Suprapubic skin (tissue), 4 donors: ENCODE measurements at places on chromosomes 7 and 10.

DNA sequence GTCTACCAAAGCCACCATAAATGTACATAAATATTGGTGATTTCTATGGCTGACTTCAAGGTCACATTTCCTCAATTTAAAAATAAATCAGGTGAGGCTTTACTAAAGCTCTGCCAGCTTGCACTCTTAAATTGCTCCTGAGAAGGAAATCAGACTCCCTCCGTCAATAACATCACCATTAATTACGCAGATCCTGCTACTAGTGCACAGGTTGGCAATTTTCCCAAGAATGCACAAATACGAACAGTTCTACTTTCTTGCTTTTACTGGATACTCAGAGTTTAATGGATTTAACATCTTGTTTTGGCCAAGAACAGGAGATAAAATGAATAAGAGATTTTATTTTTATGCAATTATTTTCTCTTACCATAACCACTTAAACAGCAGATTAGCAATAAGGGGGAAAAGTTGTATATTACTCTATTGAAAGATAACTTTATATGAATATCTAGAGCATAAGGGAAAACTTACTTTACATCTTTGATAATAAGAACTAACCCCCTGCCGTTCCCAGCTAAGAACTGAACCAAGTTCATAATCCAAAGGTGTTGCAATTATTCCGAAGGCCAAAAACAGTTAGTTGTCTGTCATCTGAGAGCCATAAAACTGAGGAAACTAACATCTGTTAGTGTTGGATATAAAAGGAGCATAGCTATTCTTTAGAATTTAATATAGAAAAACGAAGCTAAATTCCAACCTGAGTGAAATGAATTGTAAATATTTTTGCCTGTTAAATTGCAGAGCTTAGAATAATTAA is 140.5 kb downstream of the TWIST1 start:
- peaks cover 18% of the 10 kb centered on the region for H3K4me1 ChIP-seq
- no peak overlapping the region for H3K4me3 ChIP-seq
- no peaks in the 10 kb centered on the region for H3K36me3 ChIP-seq
- H3K27ac ChIP-seq = peak overlapping the region; percentile 42

GRCh38 chr7:9217204-9217603 is 783.8 kb downstream of the NXPH1 start:
- no peaks in the 10 kb centered on the region for H3K27me3 ChIP-seq
- no peaks in the 10 kb centered on the region for H3K36me3 ChIP-seq
- no peak overlapping the region for H3K4me3 ChIP-seq
- no peak for DNase-seq
- H3K4me1 ChIP-seq = no peaks in the 10 kb centered on the region

- H3K36me3 ChIP-seq = no peaks in the 10 kb centered on the region
- DNase-seq = no peak
- H3K27me3 ChIP-seq = no peaks in the 10 kb centered on the region
- H3K27ac ChIP-seq = no peak overlapping the region
- H3K4me1 ChIP-seq = peaks cover 48% of the 10 kb centered on the region
- H3K4me3 ChIP-seq = no peak overlapping the region
These were observed 54.8 kb downstream of the AUTS2 start for GRCh38 chr7:69652947-69653701.

DNA sequence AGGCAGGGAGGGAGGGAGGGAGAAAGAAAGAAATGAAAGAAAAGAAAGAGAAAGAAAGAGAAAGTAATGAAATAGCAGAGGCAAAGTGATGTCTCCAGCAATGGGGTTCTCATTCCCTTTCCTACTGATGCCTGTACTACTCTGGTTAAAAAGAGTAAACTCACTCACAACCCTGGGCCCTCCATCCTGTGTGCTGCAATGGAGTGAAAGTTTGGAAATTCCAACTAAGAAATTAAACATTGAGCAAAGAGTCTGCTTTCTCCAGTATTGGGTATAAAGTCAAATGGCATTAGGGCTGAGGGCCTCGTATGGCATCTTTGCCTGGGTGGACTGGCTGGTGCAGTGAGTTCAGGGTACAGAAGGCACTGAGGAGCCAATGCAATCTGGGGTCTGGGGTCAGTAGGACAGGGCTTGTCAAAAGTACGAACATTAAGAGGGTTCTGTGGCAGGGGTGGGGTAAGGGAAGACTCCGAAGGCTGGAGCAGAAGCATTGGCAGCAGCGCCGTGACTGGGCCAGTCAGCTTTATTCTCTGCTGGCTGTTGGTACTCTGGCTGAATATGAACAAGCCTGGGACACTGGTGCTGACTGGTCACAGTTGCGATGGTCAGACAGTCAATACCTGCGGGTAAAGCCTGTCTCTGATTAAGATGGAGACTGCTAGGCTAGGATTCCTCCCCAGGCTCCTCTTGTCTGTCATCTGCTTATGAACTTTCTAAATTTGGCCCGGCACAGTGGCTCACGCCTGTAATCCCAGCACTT is 24.1 kb upstream of the TNS3 start:
- H3K4me3 ChIP-seq = no peak overlapping the region
- H3K27me3 ChIP-seq = no peaks in the 10 kb centered on the region
- peaks cover 25% of the 10 kb centered on the region for H3K4me1 ChIP-seq
- H3K36me3 ChIP-seq = no peaks in the 10 kb centered on the region

DNA sequence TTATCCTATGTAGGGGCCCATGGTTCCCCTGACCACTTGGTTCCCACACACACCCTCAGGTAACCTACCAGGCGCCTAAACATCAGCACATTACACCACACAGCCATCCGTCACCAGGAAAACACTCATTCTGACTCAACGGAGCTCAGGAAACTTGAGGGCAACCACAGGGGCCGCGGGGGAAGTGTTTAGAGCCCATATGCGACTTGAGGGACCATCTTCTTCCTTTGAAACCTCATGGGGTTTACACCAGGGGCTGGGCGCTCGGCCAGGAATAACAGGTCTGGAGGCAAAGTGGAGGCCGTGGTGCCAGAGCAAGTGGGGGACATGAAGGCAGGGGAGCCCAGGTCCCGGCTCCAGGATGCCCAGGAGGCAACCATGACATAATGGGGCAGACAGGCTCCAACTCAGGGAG is 1.5 kb downstream of the STX1A start:
- no peaks in the 10 kb centered on the region for H3K27me3 ChIP-seq
- no peaks in the 10 kb centered on the region for H3K36me3 ChIP-seq
- DNase-seq = no peak
- H3K4me3 ChIP-seq = peak overlapping the region; percentile 88

GRCh38 chr10:77710759-77711682 is 73.4 kb upstream of the KCNMA1 start:
- H3K4me1 ChIP-seq = peaks cover 4% of the 10 kb centered on the region
- H3K27me3 ChIP-seq = peaks cover 27% of the 10 kb centered on the region
- no peak overlapping the region for H3K27ac ChIP-seq

DNA sequence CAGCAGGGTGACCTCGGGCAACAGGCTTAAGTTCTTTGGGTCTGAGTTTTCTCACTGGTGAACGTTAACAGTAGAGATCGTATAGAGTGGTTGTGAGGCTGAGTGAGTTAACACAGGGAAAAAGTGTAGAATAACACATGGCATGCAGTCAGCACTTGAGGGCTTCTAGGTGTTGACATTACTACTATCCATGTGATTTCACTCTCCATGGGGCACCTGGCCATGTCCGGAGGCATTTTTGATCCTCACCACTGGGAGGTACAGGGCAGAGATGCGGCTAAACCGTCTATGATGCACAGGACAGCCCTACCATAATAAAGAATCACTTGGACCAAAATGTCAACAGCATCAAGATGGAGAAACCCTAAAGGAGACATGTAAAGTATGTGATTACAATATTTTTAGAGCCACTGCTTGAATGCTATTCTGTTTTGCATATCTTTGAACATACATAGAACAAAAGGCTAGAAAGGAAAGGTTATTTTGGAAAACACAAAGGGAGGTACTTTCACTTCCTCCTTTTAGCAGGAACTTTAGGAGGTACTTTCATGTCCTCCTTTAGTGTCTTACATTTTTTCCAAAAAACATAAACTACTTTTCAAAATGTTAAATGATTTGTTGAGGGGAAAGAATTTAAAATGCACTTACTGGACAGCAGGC is 44.3 kb downstream of the NOD1 start:
- no peak overlapping the region for H3K27ac ChIP-seq
- H3K4me3 ChIP-seq = no peak overlapping the region
- no peaks in the 10 kb centered on the region for H3K27me3 ChIP-seq
- DNase-seq = no peak

DNA sequence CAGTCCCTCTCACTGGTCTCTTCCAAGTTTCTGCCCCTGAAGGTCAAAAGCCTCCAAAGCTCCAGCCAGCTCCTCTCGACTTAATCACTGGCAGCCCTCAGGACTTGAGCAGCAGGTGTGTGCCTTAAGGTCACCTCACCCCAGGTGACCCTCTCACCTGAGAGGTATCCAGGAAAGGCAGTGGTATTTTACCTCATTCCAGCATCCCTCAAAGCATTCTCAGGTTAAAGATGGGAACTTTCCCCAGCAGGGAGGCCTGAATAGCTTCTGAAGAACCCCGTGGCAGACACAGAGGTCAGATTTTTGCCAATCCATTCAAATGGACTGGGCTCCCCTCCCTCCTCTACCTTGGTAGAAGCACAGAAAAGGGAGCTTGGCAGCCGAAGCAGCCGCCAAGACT is 148.2 kb downstream of the GFRA1 start:
- peaks cover 6% of the 10 kb centered on the region for H3K4me1 ChIP-seq
- no peaks in the 10 kb centered on the region for H3K27me3 ChIP-seq
- no peak overlapping the region for H3K4me3 ChIP-seq
- no peak for DNase-seq

- no peak overlapping the region for H3K27ac ChIP-seq
- DNase-seq = no peak
- no peak overlapping the region for H3K4me3 ChIP-seq
- H3K27me3 ChIP-seq = no peaks in the 10 kb centered on the region
- H3K36me3 ChIP-seq = no peaks in the 10 kb centered on the region
These were observed 274.8 kb upstream of the TAC1 start for GRCh38 chr7:97457054-97457453.

DNA sequence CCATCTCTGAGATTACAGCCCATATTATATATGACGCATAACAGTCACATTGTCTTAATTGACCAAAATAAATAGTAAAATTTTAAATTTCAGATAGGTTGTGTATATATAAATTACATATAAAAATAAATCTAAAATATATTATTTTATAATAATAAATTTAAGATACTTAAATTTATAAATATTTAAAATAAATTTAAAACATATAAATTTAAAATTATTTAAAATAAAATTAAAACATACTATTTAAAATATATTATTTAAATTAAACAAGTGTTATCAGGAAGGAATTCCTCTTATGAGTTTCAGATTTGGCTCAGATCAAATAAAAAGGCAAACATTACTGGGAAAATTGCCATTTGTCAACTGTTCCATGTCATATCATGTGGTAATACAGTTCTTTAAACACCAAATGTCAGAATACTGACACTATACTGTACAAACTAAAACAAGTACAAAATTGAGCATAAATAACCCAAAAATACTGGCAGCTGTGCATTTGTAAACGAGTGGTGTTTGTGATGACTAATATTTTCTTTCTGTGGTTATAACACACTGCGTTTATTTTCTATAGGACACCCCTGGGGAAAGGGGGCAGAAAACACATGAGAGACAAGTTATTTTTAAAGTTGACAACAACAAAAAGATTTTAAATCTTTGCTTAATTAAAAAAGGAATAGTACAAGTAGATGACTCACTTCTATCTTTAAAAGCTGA is 71.3 kb upstream of the DGKB start:
- H3K27ac ChIP-seq = no peak overlapping the region
- H3K27me3 ChIP-seq = no peaks in the 10 kb centered on the region
- no peaks in the 10 kb centered on the region for H3K4me1 ChIP-seq
- H3K4me3 ChIP-seq = no peak overlapping the region
- no peak for DNase-seq

GRCh38 chr10:24701447-24701846 is 22.2 kb downstream of the ARHGAP21 start:
- H3K27me3 ChIP-seq = no peaks in the 10 kb centered on the region
- no peak for DNase-seq
- no peaks in the 10 kb centered on the region for H3K36me3 ChIP-seq
